Thymus (tissue), 14 donors: ENCODE measurements at places on chromosomes 1 and 21. TPM values are rescaled to one million over a fixed set of nuclear protein-coding genes. Genes with fewer than 3 reads are reported as not detected.

BSND gene
- total RNA-seq = 0.14 TPM

GRCh38 chr1:248625971-248626370 lies 8.9 kb downstream of the OR2T11 start:
- no peaks in the 10 kb centered on the region for H3K27me3 ChIP-seq
- H3K36me3 ChIP-seq = no peaks in the 10 kb centered on the region
- H3K27ac ChIP-seq = no peak overlapping the region
- DNase-seq = no peak

CNST gene
- 15.7 TPM for total RNA-seq

DNA sequence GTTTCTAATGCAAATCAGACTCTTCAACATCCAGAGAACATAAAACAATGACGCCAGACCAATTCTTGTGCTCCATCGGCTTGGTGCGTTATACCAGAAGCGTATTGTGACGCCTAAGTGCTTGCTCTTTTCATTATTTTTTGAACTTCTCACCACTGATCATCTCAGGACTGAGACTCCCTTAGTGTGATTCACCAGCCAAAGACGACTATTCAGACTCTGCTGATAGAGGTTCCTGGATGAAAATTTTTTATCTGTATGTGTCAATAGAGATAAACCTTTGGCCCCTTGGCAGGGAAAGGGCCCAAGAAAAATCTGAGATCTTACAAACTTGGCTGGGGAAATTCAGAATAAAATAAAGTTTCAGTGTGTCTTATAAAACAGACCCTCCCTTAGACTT lies 856 bp upstream of the GREM2 start:
- peaks cover 3% of the 10 kb centered on the region for H3K4me1 ChIP-seq
- no peak overlapping the region for H3K27ac ChIP-seq
- no peaks in the 10 kb centered on the region for H3K36me3 ChIP-seq
- H3K4me3 ChIP-seq = no peak overlapping the region

CD244 gene
- 10.3 TPM for total RNA-seq

CFHR5 gene
- not detected for total RNA-seq

CFHR1 gene
- 1.3 TPM for total RNA-seq

ALPL gene
- 0.90 TPM for total RNA-seq

GRCh38 chr1:160371756-160372155 lies 4.9 kb downstream of the NHLH1 start:
- H3K36me3 ChIP-seq = no peaks in the 10 kb centered on the region
- peaks cover 5% of the 10 kb centered on the region for H3K4me1 ChIP-seq
- no peak for DNase-seq
- H3K27ac ChIP-seq = no peak overlapping the region

GRCh38 chr1:156167536-156167935 lies 14.2 kb downstream of the SEMA4A start:
- H3K27me3 ChIP-seq = no peaks in the 10 kb centered on the region
- H3K4me1 ChIP-seq = peaks cover under 1% of the 10 kb centered on the region
- DNase-seq = no peak
- no peak overlapping the region for H3K27ac ChIP-seq

DNA sequence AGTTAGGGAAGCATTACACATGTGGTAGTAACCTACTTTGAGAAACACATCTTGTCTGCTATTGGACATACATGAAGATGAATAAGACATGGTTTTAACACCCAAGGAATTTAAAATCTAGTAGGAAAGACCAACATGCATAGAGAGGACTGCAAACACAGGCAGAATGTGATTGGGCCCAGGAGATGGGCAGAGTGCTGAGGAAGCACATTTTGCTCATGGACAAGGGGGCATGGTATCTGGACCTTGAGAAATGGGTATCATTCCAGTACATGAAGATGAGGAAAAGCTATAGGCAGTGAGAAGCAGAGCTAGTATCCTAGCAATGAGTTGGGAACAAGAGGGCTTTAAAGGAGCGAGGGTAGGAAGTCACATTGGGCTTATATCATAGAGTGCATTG lies 142.7 kb downstream of the SPATA46 start:
- H3K4me3 ChIP-seq = no peak overlapping the region
- H3K27ac ChIP-seq = no peak overlapping the region
- H3K4me1 ChIP-seq = no peaks in the 10 kb centered on the region
- DNase-seq = no peak
- no peaks in the 10 kb centered on the region for H3K27me3 ChIP-seq

- no peak overlapping the region for H3K4me3 ChIP-seq
- H3K27me3 ChIP-seq = no peaks in the 10 kb centered on the region
- DNase-seq = no peak
- H3K27ac ChIP-seq = no peak overlapping the region
Observed at GRCh38 chr1:231770506-231771175, 144.1 kb downstream of the DISC1 start.

- peak overlapping the region; percentile 55 for H3K27ac ChIP-seq
- no peaks in the 10 kb centered on the region for H3K4me1 ChIP-seq
- H3K36me3 ChIP-seq = peaks cover 3% of the 10 kb centered on the region
- H3K4me3 ChIP-seq = no peak overlapping the region
Observed at GRCh38 chr1:8004803-8005573, 21.1 kb downstream of the ERRFI1 start.

CRNN gene
- total RNA-seq = 0.05 TPM

- H3K27me3 ChIP-seq = no peaks in the 10 kb centered on the region
- no peaks in the 10 kb centered on the region for H3K4me1 ChIP-seq
- no peak for DNase-seq
- no peak overlapping the region for H3K4me3 ChIP-seq
Observed at GRCh38 chr1:100832694-100833428, 61.8 kb downstream of the EXTL2 start.

DNA sequence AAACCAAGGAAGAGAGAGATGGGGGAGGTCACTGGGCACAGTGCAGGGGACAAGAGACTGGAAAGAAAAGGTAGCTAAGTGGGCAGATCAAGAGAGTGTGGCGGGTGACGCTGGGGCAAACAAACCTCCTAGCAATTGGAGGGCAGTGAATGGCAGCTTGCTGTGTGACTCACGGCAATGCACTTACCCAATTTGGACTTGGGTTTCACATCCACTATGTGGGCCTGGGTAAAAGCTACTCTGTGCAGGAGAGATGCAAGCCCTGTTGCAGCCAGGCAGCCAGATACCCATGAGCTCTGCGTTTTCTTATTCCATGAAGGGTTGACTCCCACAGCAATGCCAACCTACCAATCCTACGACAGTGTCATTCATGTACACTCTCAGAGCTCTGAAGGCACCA lies 9.5 kb downstream of the PLXNA2 start:
- DNase-seq = no peak
- no peak overlapping the region for H3K27ac ChIP-seq
- peaks cover 17% of the 10 kb centered on the region for H3K4me1 ChIP-seq
- H3K4me3 ChIP-seq = no peak overlapping the region
- H3K36me3 ChIP-seq = no peaks in the 10 kb centered on the region

DNA sequence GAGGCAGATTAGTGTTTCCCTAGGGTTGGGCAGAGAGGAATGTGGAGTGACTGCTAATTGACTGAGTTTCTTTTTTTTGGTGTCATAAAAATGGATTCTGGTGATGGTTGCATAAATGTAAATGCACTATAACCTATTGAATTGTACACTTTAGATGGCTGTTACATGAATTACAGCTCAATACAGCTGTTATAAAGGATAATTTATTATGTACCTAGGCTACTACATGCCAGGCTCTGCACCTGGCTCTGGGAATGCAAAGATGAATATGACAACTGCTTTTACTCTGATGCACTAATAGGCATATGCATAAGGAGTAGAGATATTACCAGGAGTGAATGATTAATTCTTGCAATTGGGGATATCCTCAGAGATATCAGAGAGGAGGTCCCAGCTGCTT lies 345.3 kb downstream of the PTBP2 start:
- H3K4me1 ChIP-seq = no peaks in the 10 kb centered on the region
- no peak for DNase-seq
- H3K4me3 ChIP-seq = no peak overlapping the region
- no peaks in the 10 kb centered on the region for H3K36me3 ChIP-seq
- H3K27me3 ChIP-seq = no peaks in the 10 kb centered on the region

DNA sequence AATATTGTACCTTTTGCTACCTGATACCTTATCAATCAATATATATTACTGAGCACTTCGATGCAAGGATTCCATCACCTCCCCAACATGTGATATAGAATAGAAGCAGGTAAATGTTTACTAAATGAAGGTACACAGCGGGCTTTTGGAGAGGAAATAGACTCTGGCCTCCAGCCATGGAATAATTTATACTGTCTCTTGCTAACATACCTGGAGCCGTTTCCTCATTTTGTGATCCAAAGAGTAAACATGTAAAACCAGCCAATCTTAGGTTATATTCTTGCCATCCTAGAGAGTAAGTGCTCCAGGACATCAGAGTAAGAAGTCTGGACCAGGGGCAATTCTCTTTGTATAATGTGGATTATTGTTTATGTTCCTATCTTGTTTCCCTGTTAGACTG lies 39.4 kb downstream of the NDUFS5 start:
- H3K36me3 ChIP-seq = no peaks in the 10 kb centered on the region
- no peak overlapping the region for H3K4me3 ChIP-seq
- H3K4me1 ChIP-seq = no peaks in the 10 kb centered on the region
- no peak overlapping the region for H3K27ac ChIP-seq
- H3K27me3 ChIP-seq = no peaks in the 10 kb centered on the region

DNA sequence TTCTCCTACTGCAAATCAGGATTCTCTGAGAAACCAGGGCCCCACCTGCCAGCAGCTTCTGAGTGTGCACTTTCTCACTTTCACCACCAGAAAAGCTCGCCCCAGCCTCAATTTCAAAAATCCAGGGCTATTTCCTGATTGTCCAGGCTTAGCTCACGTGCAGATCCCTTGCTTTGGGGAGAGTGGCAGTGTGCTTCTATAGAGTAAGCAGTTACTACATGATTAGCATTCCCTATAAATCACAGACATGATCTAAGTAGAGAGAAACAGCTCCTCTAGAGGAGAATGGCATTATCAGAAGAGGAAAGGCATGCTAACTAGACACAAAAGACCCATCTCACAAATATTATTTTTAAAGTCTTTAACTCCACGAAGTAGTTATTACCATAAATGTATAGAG lies 456.0 kb upstream of the PKN2 start:
- H3K4me1 ChIP-seq = no peaks in the 10 kb centered on the region
- H3K4me3 ChIP-seq = no peak overlapping the region
- no peak overlapping the region for H3K27ac ChIP-seq
- no peaks in the 10 kb centered on the region for H3K36me3 ChIP-seq

GRCh38 chr1:2360588-2361364 lies 30.6 kb downstream of the MORN1 start:
- no peak overlapping the region for H3K27ac ChIP-seq
- H3K27me3 ChIP-seq = no peaks in the 10 kb centered on the region
- H3K4me1 ChIP-seq = no peaks in the 10 kb centered on the region

GRCh38 chr1:170661646-170662411 lies 2.1 kb upstream of the PRRX1 start:
- peak overlapping the region; percentile 29 for H3K27ac ChIP-seq
- peaks cover 92% of the 10 kb centered on the region for H3K27me3 ChIP-seq
- no peaks in the 10 kb centered on the region for H3K36me3 ChIP-seq
- H3K4me1 ChIP-seq = no peaks in the 10 kb centered on the region
- peak overlapping the region; percentile 2 for H3K4me3 ChIP-seq

DNA sequence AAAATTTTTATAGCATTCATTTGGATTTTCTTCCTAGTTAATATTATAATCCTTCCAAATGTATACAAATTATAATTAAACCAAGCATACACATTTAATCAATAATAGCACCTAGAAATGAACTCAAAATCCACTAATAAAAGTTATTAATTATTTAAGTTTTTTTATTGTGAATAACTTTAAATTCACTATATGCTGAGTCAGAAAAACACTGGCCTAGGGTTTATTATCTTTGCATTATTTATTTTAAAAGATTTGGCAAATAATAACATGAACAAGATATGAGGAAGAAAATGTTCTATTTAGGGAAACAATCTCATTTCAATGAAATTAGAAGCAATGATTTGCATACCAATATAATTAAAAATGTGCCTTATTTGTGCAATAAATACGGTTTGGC lies 951.5 kb downstream of the KCNT2 start:
- H3K36me3 ChIP-seq = no peaks in the 10 kb centered on the region
- DNase-seq = no peak
- H3K27ac ChIP-seq = no peak overlapping the region
- H3K4me1 ChIP-seq = no peaks in the 10 kb centered on the region

DNA sequence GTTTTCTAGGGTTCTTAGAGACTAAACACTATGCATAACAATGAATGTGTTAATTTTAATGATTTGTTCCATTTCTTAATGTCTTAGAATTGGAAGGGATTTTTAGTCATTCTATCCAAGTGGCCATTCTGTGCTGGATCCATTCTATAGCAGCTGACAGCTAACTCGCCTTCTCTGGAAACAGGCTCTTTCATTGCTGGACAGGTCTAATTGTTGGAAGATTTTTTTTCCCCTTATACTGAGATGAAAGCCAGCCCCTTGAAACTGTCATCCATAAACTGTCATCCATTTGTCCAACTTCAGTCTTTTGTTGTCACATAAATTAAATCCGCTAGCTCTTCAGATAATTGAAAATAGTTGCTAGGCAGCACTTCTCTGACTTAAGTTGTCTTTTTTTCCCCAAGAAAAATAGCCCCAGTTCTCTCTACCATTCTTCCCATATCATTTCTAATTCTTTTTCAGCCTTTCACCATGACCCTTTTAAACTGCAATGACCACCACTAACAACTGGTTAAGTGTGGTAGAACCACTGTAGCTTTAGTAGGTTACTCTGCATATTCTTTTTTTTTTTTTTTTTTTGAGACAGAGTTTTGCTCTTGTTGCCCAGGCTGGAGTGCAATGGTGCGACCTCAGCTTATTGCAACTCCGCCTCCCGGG lies 19.7 kb downstream of the AK4 start:
- no peak overlapping the region for H3K4me3 ChIP-seq
- H3K36me3 ChIP-seq = no peaks in the 10 kb centered on the region
- no peaks in the 10 kb centered on the region for H3K27me3 ChIP-seq
- H3K4me1 ChIP-seq = no peaks in the 10 kb centered on the region
- no peak overlapping the region for H3K27ac ChIP-seq

NKAIN1 gene
- total RNA-seq = 0.19 TPM

DNA sequence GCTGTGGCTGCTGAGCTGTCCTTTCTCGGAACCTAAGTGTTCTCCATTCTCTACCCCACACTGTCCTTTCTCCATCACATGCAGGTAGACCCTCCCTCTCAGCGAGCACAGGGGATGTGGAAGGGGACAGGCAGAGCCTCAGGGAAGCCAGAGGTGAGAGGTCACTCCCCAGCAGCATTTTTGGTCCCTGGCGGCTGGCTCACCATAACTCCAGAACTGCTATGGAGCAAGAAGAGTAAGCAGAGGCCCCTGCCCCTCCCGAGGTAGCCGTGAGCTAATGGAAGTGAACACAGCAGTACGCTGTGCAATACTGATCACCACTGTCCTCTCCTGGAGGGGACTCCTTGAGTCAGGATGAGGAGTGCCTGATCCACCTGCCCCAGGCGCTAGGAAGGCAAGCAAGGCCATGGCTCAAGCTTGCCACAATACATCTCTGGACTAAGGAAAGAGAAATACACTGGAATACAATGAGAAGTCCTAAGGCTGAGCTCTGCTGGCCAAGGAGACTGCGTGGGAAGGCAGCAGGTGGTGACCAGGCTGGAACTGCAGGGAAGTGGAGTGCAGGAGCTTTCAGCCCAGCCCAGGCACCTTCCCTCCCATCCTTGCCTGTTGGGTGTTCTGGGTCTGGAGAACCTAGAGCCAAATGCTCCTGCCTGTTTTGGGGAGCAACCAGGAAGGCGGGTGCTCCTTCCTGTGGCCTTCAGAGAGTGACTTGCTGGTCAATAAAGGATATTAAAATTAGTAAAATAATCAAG lies 96.2 kb downstream of the LAMC2 start:
- H3K4me3 ChIP-seq = no peak overlapping the region
- peaks cover 2% of the 10 kb centered on the region for H3K27me3 ChIP-seq
- no peak overlapping the region for H3K27ac ChIP-seq
- no peak for DNase-seq
- no peaks in the 10 kb centered on the region for H3K4me1 ChIP-seq
- H3K36me3 ChIP-seq = no peaks in the 10 kb centered on the region
